ENCODE measurements at places on chromosomes 5 and 9.

- no peak for DNase-seq
These were observed 53.7 kb upstream of the PIP5K1B start for GRCh38 chr9:68651280-68651893.

DNA sequence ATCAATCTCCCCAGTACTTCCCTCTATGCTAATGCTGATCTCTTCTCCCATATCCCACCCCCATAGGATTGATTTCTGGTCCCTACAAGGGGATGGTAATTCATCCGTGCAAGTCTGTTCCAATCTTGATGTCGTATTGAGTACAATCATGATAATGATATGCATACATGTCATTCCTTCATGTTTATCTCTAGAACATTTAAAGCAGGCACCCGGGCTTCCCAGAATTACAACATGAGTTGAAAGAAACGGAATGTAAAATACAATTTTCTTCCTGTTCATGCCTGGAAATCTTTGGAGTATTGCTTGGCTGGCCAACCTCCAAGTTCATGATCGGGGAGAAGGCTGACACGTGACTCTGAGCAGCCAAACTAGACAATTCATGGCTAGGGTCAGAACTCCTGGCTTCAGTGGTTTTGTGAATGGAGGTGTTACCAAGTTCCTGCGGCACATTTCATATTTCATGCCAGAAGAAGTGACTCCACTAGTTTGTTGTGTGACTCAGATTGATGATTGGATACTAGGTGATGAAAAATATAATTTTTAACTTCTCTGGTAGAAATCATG is 66.6 kb downstream of the C9orf152 start:
- DNase-seq: no peak

DNA sequence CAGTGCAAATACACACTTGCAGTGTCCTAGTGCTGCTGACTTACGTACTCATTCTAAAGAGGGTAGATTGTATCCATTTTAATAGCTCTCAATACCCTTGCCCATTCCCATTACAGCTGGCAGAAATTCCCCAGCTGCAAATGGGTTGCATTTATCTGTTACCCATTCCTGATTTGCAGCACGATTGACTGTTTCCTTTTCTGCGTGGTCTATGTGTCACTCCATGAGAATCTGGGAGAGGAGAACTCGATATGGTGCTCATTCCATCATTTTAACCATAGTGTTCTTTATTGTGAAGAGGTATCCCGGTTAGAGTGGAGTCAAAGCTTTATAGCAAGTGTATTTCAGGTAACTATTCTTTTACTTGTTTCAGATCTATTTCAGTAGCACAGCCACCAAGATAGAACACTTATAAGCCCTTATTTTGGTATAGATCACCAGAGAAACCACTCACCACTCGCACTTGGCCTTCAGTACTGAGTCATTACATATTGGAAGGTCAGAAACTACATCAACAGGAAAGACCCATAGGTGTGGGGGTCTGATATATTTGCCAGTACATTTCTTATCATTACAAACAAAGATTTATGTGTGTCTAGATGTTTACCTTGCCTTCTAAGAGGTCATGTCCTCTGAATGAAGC is 139.5 kb downstream of the MUSK start:
- no peak for DNase-seq

DNA sequence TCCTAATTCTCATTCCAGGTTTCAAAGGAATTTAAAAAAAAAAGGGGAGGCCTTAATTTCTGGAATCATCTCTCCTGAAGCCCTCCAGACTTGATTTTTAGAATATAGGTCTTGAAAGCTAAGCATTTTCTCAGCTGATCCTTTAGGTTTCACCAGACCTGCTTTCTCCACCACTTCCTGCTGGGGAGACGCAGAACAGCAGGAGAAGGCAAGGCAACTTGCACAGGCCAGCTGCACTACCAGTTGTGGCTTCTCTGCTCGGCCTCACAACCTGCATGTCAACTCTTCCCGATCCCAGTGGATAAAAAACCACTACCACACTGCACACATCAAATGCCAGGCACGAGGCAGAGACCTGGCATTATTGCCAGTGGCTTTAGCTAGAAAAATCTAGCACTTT is 119.8 kb downstream of the SIL1 start:
- no peak for DNase-seq

GRCh38 chr9:80320480-80320879 is 748.7 kb downstream of the TLE4 start:
- no peak for DNase-seq

GRCh38 chr9:93040409-93040808 is 18.1 kb upstream of the SUSD3 start:
- DNase-seq: no peak

GRCh38 chr9:117412841-117413240 is 2.0 kb downstream of the ASTN2 start:
- DNase-seq: no peak

GRCh38 chr9:4866239-4866969 is 73.7 kb downstream of the RCL1 start:
- DNase-seq: no peak

DNA sequence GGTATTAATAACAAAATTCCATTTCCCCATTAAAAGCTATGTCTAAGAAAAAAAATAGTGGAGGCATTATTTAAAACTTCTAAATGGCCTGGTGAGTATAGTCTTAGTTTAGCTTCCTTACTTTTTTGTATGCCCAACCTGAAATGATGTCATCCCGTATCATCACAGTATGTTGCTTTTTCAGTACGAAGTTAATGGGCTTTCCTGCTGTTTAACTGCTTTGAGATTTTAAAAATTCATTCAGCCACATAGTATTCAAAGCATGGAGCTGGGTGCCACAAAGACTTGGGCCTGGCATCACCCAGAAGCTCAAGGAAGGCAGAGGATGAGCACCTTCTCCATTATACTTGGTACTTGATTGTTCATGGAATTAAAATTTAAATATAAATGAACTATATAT is 7.4 kb downstream of the F2RL2 start:
- no peak for DNase-seq

DNA sequence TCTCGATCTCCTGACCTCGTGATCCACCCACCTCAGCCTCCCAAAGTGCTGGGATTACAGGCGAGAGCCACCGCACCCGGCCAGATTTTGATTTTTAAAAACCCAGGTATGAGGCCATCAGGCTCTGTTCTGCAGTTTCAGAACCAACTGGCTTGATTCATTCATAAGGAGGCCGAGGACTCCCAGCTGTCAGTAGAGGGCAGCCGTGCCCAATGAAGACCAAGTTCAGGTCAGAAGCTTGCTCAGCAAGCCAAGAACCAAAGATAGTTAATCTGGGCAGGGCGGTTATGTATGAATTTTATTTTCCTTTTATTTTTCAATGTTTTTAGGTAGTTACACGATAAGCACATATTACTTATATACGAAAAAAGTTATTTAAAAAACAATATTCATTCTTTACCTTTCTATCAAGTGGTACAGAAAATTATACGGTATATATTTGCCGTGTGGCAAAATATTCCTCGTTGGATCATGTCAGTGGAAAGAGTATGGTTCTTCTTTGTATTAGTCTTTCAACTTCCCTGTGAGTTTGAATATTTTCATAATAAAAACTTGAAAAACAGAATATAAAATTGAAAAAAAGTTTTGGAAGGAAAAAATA is 18.0 kb downstream of the MGAT1 start:
- peak; percentile 63 for DNase-seq

DNA sequence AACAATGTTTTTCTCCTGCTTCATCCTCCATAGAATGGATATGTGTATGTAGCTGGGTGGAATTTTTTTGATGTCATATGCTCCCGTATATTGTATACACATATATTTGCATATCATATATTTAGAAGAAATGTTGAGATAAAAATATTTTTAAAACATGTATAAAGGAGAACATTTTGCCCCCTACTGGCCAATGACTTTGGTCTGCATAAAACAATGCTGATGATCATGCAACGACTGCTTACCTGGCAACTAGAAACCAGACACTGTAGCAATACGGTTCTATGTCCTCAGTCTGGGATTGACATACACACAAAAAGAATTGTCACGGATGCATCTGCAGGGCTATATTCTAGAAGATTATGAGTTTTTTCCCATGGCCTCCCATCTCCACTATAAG is 503.6 kb downstream of the ELAVL2 start:
- DNase-seq: no peak

DNA sequence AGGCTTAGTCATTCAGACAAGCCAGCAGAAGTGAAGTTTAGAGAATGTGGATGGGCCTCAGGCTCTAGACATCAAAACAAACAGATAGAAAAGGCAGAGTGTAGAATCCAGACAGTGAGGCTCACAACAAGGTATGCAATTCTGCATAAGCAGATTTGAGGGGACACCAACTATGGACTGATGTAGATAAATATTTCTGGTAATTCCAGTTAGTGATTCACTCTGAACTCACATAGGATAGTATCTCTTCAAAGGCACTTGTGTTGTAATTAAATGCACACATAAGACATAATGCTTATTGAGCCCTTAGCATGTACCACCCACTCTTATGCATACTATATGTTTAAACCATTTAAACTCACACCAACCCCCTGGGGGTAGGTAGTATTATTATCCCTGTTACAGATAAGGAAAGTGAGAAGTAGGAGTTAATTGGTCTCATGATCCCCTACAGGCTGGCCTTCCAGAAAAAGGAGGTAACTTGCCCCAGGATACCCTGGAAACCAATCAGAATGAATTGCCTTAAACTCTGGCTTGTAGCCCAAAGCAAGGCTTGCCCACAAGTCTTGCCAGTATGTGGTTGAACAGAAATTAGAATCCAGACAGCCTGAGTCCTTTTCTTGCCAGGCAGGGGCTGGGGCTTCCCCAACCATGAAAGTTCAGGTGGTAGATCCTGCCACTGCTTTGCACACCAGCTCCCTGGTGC is 39.5 kb upstream of the HSPB3 start:
- DNase-seq: no peak

- no peak for DNase-seq
These were observed 4.7 kb downstream of the PLIN2 start for GRCh38 chr9:19122490-19123042.

DNA sequence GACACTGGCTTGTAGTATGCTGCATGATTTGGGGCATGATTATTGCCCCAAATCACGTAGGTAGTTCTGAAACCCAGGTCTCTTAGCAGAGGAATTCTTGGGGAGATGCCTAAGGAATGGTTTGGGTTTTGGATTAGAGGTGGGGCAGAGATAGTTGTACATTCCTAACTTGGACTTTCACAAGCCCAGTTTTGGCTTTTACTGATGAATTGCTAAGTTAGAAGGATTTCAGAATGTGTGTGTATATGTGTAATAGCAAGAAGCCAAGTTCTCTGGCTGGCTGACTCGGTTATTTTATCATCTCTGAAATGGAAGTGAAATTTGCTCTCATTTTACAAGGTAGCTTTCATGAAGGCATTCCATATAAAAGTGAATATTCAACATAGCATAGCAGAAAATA is 23.8 kb upstream of the ZNF131 start:
- DNase-seq: no peak

- DNase-seq: no peak
These were observed 29.6 kb downstream of the CAPSL start for GRCh38 chr5:35908814-35909213.

DNA sequence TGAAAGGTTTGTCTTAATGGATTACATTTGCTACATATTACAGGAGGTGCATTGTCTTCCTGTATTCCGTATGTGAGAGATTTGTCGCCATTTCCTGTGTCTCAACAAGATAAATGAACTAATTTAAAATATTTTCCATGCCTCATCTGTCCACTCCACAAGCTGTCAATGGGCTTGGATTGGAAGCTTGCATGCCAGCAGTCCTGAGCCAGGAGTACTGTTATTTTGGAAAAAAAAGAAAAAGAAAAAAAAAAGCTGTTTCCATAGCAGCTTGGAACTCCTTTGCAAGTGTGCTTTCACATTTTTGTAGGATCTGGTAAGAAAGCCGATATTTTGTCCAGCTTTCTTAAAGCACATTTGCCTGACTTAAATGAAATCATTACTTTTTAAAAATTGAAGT is 330.8 kb downstream of the KDM4C start:
- no peak for DNase-seq

DNA sequence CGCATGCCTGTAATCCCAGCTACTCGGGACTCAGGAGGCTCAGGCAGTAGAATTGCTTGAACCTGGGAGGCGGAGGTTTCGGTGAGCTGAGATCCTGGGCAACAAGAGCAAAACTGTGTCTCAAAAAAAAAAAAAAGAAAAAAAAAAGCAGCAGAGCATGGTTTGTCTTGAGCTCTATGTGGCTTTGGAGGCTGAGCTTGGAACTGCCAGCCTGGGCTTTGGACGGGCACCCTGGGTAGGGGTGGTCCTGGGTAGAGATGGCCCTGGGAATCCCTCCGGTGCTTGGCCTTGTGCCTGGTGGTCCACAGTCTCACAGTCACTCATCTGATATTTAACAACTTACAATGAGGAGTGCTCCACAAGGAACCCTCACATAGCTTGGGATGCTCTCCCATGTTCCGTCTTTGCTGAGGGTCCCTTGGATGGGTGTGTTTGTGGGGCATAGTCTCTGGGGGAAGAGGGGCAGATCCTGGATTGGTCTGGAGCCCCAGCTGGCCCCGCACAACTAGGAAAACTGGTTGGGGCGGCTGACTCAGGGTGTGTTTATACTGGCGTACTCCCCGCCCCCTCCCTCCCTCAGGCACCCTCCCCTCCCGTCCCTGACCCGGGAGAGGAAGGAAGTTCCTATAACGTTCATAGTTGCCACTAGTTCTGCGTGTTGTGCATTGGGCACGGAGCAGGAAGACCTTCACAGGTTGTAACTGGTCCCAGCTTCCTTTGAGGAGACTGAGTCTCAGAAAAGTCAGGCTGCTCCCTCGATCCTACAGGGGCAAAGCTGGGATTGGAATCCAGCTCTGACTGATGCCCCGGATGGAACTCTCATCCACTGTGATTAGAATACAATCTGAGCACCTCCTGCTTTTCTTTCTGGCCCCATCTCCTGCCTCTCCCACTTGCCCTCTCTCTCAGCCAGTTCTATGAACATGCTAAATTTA is 11.2 kb downstream of the IER5L start:
- no peak for DNase-seq

GRCh38 chr5:135491552-135492318 is 39.6 kb upstream of the TIFAB start:
- DNase-seq: no peak

- no peak for DNase-seq
These were observed 30.0 kb upstream of the SUSD3 start for GRCh38 chr9:93028448-93029006.

DNA sequence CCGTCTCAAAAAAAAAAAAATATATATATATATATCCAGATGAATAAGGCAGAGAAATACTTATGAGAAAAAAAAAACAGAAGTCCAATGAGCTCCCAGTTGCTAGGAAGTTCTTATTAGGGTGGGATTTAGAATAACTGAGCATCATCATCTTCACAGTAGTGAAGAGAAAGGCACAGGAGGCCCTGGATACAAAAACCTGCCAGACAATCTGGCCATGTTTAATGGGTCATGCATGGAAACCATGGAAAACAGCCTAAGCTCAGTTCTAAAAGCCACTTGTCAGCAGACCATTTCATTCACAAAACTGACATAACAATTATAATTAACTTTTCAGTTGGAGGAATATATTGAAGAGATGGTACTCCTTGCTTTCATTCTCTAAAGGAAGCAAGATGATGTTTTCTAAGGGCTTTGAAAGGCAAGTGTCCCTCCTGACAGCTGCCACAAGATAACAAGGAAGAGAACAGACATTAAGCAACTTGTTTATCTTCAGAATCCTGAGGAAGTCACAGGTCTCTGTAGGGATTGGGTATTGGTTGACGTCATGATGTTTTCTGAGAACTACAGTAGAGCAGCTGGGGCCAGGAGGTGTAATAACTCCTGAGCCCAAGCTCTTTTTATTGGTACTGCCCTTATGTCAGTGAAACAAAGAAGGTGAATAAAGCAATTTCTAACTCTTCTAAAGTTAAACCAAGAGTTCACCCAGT is 463.1 kb downstream of the DMAC1 start:
- no peak for DNase-seq

- DNase-seq: no peak
These were observed 135.1 kb downstream of the PAPPA start for GRCh38 chr9:116288658-116289057.

Measured in hippocampal formation (tissue), 2 donors.